Smooth muscle cell of the umbilical artery (primary cell): ENCODE measurements at places on chromosomes 13 and 19. TPM values are rescaled to one million over a fixed set of nuclear protein-coding genes. Genes with fewer than 3 reads are reported as not detected.

TPTE2 gene
- total RNA-seq = not detected in 2 replicates

DACT3 gene
- total RNA-seq = 2.2 and 5.0 TPM in 2 replicates

SPATA13 gene
- 8.2 and 9.2 TPM in 2 replicates for total RNA-seq

KIR3DL2 gene
- not detected in 2 replicates for total RNA-seq

ZNF99 gene
- total RNA-seq = not detected in 2 replicates

JSRP1 gene
- total RNA-seq = 0.14 and 0.30 TPM in 2 replicates

REEP6 gene
- 1.7 and 2.4 TPM in 2 replicates for total RNA-seq

PABPC3 gene
- under 0.01 and 0.32 TPM in 2 replicates for total RNA-seq

ZNF524 gene
- 5.9 and 7.1 TPM in 2 replicates for total RNA-seq

CYP2A6 gene
- total RNA-seq = 0.30 TPM in 1 of 2 replicates, not detected in the other

CYP2S1 gene
- 0.89 and 2.1 TPM in 2 replicates for total RNA-seq
